NCI-H2107 (cell line): ENCODE measurements at places on chromosomes 2 and 18.

- no peak for DNase-seq
These were observed 504.0 kb downstream of the EPHA4 start for GRCh38 chr2:221068123-221068522.

DNA sequence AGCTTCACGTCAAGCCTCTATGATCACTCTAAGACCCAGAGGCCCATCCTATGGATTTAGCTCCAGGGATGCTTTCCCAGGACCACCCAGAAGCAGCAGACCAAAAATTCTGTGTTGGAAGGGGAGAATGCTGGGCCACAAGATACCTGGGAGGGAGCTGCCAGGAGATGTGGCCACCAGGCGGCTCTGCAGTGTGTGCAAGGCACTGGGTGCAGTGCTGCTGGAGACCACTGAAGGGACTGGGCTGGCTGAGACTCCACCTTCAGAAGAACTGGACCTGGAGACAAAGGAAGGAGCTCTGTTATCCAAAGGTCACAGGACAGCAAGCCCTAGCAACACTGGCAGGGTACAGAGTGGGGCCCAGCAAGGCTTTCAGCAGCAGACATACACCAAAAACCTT, 34.0 kb downstream of the KANSL3 start:
- no peak for DNase-seq

DNA sequence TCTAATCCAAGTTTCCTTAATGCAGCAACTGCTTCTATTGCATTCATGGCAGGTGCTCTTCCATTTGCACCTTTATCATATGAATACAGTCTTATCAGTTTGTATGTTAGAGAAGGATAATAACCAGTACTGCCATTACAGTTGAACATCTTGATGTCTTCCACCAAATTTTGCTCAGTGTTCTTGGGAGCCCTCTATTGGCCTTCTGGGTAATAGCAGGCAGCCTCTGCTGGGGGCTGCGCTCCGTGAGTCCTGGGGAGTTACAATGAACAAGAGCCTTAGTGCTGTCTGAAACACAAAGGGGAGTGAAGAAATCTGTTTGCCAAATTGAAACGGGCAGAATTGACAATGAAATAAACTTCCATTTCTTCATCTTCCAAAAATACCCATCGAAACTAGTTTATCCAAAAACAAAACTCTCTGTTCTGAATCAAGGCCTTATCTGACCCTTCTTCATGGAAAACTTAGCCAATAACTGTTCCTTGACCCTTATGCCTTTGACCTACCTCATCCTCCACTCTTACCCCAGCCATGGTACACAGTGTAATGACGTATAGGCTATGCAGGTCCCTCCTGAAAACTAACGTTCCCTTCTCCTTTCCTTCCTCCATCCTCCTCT, 79.9 kb downstream of the ALK start:
- DNase-seq = no peak

- no peak for DNase-seq
These were observed 18.7 kb downstream of the GKN2 start for GRCh38 chr2:68934021-68934420.

DNA sequence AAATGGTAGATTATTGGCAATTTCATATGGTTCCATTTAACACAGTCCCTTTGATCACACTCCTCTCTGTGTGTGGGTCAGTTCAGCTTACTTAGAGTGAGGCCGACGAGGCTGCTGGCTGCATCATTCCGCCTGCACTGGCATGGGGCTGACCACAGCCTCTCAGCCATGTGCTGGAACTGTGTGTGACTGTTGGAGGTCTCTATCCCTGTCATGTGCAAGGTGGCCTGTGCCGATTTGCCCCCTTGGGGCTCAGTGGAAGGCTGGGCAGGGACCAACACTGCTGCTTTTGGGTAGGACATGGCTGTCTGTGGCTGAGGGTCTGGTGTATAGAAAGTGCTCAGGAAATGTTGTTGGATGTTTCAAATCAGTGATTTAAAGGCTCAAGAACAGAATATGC, 454.0 kb upstream of the HS6ST1 start:
- DNase-seq = no peak
